ENCODE measurements at places on chromosomes 16 and 17.

DNA sequence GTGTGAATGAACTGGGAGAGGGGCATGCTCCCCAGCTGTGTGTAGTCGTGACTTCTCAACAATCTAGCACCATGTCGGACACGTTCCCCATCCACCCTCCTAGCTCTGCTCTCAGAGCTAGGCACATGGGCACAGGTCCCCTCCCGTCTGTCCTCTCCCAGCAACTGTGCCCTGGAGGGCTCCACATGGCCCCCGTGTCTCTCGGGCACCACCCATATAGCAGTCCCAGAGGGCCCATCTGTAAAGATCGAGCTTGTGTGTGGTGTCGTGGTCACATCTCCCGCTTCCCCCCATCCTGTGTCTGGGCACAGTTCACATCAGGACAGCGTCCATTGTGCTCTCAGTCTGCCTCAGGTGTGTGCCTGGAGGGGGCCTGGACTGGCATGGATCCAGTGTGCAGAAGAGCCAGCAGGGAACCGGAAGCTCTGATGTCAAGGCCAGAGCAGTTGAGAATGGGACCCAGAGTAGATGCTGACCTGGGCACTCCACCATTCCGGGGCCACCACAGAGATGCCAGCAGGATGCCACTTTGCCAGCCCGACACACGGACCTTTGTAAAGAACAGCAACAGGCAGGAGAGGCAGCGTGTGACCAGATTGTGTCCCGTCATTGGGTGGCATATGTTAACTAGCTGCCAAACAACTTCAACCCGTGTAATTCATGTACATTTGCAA lies 55.7 kb downstream of the MARF1 start:
- DNase-seq = no peak

DNA sequence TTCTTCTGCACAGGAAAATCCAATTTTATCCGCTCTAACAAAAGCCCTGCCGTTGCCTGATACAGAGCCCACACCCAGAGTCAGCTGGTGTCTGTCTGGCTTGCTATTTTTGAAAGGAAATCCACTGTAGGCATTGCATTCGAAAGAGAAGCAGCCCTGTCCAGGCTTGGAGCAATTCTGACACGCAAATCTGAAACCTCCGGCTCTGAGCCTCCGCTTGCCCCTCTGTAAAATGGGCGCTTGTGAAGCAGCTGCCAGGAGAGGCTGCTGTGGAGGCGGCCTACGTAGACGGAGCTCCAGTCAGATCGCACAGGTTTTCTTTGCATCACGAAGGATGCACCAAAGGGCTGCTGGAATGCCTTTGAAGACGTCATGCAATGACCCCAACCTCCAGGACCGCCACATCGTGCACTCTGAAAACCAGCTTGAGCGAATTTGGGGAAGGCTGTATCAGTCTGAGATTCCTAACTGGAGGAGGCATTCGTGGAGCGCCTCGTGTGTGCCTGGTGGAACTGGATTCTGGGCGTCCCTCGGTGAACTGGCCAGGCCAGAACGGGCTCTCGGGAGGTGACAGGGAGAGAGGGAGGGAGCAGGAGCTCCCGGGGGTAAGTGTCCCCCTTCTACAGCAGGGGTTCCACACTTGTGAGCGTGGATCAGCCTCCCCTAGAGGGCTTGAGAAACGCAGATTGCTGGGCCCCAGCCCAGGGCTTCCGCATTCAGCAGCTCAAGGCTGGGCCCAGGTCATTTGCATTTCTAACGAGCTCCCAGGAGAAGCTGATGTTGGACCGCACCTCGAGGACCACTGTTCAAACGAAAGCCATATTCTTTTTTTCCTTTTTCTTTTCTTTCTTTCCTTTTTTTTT lies 215.5 kb downstream of the MRTFB start:
- peak; percentile 55 for DNase-seq

- no peak for DNase-seq
Observed at GRCh38 chr17:63573634-63574033, 23.4 kb downstream of the DCAF7 start.

DNA sequence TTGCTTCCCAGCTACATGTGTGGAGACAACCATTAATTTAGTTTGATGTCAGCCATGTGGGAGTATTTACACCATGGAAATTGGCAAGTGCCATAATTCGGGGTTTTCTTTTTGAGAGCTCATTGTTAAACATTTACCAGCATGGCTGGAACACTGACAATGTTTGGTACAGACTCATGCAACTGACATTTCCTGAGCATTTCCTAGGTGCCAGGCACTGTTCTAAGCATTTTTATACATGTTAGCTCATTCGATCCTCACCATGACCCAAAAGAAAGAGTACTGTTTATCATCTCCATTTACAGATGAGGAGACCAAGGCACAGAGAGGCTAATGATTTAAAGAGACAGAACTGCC lies 86.9 kb downstream of the FOXL1 start:
- no peak for DNase-seq

- no peak for DNase-seq
Observed at GRCh38 chr17:78072961-78073360, 55.6 kb downstream of the TMC6 start.

DNA sequence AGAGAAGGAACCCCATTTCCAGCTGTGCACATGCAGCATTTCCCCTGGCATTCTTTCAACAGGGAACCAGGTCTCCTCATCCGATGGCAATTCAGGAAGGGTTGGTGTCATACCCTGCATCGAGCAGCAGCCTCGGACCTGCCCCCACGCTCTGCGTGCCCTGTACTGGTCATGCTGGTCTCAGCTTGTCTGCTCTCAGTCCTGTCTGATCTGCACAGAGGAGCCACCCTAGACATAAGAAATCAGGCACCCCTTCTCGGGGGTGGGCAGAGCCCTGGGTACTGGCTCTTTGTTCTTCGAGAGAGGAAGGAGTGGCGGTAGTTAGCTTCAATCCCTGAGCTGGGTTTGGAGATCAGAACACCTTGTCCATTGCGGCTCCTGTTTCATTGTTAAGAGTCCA lies 162.0 kb upstream of the RPH3AL start:
- no peak for DNase-seq

DNA sequence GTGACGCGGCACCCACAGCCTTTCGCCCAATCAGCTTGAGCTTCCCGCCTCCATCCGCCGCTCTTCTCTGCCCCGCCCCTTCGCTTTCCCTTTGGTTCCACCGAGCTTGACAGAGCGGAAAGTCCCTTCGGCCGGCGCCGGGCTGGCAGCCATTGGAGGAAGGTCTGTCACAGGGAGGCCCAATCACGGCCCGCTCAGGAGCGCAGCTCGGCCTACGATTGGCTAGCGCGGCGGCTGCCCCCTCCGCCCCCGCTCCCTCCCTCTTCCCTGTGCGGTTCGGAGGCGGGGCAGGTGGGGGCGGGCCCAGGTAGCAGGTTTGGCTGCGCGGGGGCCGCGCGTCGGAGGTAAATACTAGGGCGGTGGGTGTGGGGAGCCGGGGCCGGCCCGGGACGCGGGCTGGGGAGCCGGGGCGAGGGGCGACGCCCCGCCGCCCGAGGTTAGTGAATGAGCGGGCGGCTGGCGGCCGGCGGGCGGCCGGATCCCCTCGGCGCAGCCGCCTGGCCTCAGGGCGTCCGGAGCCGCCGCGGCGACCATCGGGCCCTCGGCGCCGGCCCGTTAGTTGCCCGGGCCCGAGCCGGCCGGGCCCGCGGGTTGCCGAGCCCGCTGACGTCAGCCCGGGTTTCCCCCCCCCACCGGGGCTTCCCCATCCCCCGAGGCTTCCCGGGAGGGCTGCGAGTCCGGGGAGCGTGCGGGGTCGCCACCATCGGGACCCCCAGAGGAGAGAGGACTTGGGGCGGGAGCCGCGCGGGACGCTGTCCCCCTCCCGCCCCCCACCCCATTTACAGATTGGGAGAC lies at the start of gene CYLD:
TSS of gene CYLD (plus strand) at position 306 of the 795 bp plus-strand sequence. CDS start 7,613 bp downstream, outside the sequence.
- peak; percentile 100 for DNase-seq

- no peak for DNase-seq
Observed at GRCh38 chr17:64055183-64056142, 35.0 kb upstream of the ICAM2 start.

DNA sequence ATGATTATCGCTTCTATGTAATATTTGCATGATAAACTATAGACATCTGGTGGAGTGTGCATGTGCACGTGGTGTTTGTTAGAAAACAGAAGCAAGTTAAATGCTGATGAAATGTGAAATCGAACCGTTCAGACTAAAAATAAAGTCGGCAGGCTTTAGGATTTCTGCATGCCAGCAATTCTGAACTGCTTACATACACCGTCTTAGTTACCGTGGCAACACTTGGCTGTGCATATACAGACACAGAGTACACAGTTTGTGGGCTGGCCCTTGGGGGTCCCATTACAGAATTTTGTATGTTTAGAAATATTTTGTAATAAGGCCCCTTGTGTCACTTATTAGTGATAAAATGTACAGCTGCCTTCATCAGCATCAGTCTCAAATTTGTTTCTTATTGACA lies 605.5 kb downstream of the RBFOX1 start:
- DNase-seq = no peak

DNA sequence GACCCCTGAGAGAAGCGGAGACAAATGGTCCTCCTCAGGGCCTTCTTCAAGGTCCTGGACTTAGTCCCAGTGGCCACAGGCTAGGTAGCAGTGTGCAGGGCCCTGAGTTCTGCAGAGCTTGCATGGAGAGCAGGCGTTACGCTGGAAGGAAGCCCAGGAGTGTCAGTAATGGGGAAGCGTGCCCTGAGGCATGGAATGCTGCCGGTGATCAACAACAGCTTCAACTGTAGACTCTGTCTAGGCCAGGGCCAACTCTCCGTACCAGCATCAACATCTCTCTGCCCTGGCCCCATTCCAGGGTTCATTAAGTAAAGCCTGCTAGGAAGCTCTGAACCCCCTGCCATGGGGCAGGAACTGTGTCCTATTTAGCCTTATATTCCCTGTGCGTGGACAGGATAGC lies 568 bp upstream of the TNK1 start:
- no peak for DNase-seq

- DNase-seq = no peak
Observed at GRCh38 chr16:22220714-22221113, 14.6 kb downstream of the EEF2K start.

GRCh38 chr17:59428916-59429485 lies 97.5 kb downstream of the YPEL2 start:
- no peak for DNase-seq

- no peak for DNase-seq
Observed at GRCh38 chr16:64782484-64782883, 339.4 kb downstream of the CDH11 start.

DNA sequence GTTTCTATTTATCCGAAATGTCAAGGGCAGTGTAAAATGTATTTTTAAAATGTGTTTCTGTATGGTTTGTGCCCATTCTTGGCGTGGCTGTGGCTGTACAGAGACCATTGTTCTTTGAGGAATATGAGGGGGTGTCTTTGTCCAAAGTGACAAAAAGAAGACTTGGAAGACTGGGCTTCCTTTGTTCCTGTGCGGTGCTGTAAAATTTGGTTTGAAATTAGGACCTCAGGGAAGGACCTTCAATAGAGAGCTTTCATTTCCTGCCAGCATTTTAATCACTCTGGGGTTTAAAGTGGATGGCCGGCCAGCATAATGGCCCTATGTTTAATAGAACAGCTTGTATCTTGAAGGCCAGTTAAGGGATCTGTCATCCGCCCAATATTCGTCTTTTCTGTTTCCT lies 190.1 kb upstream of the TBX2 start:
- DNase-seq = no peak

DNA sequence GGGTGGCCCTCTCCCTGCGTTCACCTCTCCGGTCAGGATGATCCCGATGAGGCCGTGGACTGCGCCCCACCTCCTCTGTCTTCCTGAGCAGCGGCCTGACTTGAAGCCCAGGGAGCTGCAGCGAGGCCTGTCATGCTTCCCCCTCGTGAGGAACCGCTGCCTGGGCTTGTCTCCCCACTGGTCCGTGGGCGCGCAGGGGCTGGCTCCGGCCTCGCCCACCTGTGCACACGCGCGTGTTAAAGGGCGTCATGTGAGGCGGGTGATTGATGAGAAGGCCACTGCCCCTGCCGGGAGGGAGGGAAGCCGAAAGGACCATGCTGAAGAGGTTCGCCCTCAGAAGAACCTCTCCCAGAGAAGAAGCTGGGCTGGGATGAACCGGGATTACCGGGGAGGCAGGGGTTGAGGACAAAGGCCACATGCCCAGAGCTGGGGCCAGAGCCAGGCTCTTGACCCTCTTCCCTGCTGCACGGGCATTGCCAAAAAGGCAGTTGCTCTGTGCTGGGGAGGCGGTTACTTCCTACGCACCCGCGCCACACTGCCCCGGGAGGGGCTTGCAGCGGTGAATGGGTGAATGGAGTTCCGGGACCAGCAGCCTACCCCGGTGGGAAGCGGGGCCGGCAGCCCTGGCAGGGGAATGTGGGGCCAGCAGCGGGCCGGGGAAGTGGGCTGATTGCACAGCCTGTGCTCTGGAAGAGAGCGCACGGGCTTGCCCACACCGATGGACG lies 85.9 kb upstream of the GSE1 start:
- DNase-seq = no peak

DNA sequence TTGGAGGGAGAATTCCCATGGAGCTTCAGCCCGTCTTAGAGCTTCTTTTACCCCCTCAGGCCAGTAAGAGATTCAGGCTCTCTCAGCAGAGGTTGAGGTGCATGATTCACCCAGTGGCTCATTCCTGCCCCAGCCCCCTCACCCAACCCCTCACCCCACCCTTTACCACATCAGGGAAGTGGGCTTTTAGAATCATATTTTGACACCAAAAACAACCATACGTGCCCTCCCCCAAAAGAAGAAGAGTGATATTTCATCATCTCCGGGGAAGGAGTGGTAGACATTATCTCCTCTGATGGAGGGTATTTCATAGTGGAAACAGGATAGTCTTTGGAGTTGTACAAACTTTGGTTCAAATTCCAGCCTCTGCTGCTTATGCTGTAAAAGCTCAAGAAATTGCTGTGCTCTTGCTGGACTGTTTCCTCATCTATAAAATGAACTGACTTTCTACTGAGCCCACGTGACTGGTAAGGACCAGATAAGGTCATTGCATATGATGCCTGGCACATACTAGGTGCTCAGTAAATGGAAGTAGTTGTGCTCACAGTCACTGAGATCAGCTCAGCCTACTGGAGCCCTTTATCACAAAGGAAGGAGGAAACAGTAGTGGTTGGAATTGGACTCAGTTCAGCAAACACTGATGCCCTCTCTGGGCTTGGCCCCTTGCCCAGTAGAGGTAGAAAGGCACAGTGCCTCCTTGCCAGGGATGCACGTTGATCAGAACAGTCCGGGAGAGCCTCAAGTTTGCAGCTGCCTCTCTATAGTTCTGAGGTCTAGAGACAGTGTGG lies 18.3 kb upstream of the CCL5 start:
- DNase-seq = no peak

DNA sequence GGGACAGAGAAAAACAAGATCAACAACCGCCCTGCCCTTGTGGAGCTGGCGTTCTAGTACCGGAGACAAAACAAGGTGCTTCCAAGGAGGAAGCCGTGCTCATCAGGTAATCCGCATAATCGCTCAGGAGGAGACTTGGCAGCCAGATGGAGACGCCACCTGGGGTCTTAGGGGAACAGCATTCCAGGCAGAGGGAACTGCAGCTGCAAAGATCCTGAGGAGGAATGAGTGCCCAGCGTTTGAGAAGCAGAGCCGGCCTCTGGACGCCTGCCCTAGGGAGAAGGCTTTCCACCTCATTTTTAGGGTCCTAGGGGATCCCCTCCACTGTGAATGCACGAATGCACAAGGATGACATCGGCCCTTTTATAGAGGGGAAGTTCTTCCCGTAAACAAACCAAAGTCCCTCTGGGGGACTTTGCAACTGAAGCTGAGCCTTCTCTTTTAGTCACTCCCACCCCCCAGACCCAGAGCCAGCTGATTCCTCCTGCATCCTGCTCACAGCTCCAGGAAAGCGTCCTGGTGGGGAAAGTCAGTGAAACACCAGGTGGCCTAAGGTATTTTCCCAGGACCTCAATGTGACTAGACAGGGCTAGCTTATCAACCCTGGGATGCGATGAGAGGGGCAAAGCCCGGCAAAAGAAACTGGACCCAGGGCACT lies 13.2 kb upstream of the MPRIP start:
- DNase-seq = no peak

Measured in CD4-positive, alpha-beta T cell treated with Interleukin-12 subunit alpha and Interleukin-12 subunit beta, for 1 hour (primary cell).